ENCODE measurements at places on chromosomes 7 and 10. TPM values are rescaled to one million over a fixed set of nuclear protein-coding genes. Genes with fewer than 3 reads are reported as not detected.

MYH16 gene
- total RNA-seq = 0.53 TPM

TPK1 gene
- total RNA-seq = 22.9 TPM

TMEM196 gene
- total RNA-seq = not detected

SPDYE16 gene
- total RNA-seq = not detected

PRLHR gene
- total RNA-seq = not detected

C7orf57 gene
- total RNA-seq = 0.11 TPM

C10orf105 gene
- not detected for total RNA-seq

GIMAP7 gene
- total RNA-seq = 72.0 TPM

AASS gene
- 34.0 TPM for total RNA-seq

CLRN3 gene
- total RNA-seq = 0.11 TPM

LRRD1 gene
- total RNA-seq = not detected

- DNase-seq = no peak
These were observed 133.5 kb upstream of the PTPRZ1 start for GRCh38 chr7:121739465-121739864.

GRCh38 chr7:31775556-31775955 is 88.5 kb downstream of the PPP1R17 start:
- DNase-seq = no peak

- DNase-seq = no peak
These were observed 6.4 kb upstream of the CFAP69 start for GRCh38 chr7:90238583-90238982.

- DNase-seq = no peak
These were observed 38.2 kb downstream of the CTNNA3 start for GRCh38 chr10:67657775-67658174.

DNA sequence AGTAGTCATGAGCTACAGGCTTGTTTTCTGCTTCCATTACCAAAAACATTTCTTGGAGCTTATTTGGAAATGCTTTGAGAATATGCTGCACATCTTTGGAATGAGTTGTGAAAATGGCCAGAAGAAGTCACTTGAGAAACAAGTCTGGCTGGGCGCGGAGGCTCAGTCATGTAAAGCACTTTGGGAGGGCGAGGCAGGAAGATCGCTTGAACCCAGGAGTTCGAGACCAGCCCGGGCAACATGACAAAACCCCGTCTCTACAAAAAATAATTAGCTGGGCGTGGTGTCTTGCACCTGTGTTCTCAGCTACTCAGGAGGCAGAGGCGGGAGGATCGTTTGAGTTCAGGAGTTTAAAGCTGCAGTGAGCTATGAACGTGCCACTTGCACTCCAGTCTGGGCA is 882 bp upstream of the CHCHD1 start:
- no peak for DNase-seq

- no peak for DNase-seq
These were observed 67.3 kb upstream of the UCN3 start for GRCh38 chr10:5297466-5297865.

DNA sequence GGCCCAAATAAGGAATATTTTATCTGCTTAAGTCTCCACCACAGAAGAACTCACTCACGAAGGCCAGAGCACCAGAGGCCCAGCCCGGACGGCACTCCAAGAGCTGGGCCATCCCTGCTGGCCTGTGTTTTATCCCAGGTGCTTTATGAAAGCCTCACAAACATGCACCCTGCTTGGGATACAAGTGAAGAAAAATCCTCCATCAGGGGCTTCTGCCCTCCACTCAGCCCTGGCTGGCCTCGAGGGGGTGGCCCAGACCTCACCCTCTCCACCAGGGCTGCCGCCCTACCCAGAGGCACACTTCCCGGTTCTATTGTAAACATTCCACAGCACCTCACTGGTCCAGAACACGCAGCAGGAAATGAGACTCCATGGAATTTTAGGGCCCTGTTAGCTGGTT is 19.8 kb upstream of the DNAAF5 start:
- no peak for DNase-seq

DNA sequence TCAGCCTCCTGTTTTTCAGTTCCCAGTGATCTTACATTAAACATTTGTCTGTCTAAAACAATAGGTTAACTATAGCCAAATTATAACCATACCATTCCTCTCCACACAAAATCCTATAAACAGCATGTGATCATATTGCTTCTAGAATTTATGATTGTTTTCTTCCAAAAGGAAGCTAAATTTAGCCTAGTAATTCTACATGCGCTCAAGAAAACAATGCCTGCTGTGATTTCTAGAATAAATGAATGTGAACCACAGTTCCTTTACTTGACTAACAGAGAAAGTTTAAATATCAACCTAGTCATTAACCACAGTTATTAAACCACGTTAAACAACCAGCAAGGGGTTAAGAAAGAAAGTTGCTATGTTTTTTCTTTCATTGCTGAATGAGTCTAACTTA is 26.4 kb downstream of the MET start:
- DNase-seq = no peak

DNA sequence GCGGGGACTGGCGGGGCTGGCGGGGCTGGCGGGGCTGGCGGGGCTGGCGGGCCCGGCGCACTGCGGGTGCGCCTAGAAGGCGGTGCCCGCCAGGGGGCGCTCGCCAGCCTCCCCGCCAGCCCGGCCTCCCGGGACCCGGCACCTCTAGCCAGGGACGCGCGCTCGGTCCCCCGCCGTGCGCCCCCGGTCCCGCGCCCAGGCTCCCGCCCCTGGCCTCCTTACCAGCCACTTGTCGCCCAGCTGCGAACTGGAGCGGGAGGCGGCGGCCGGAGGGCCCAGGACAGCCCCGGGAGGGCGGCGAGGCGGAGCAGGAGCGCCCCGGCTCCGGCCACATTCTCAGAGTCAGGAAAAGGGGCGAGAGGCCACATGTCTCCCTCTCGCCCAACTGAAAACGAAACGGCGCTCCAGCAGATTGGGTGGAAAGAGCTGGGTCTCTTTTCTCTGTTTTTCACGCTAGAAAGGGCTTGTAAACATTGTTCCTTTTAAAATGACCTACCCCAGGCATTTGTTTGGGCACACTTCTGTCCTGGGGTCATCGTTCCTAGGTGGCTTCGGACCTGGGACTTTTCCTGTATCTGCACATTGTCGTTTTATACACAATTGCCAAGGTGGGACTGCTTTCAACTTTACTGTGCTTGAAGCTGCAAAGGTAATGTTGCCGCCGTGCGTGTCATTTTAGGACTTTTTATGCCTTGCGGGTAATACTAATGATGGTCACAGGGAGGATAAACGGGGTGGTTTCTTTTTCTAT is 378 bp upstream of the PRKCQ start:
- DNase-seq = peak; percentile 11

DNA sequence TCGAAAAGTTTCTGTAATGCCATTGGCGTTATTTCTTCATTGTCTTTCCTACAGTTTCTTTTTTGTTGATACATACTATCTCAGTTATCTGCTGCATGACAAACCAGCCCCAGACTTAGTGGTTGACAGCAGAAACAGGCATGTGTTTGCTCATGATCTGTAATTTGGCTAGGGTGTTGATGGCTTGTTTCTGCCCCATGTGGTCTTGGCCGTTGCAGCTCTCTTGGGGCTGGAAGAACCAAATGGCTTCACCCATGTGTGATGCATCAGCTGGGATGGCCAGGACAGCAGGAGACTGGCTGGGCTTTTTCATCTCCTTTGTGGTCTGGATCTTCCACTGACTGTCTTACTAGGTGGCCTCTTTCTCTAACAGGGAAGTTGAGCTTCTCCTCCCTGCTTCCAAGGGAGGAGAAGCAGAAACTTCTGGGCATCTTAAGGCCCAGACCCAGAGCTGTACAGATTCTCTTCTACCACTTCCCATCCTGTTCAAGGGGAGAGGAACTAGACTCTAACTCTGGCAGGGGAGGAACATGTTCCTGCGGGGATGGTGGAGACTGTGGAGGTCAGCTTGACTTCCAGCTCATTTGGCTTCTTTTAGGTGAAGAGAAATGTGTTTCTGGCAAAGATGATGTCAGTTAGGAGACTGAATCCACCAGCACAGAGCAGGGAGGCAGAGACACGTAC is 89.3 kb downstream of the FANK1 start:
- DNase-seq = no peak

GRCh38 chr7:107056728-107057473 is 12.4 kb downstream of the PRKAR2B start:
- no peak for DNase-seq

GRCh38 chr10:21238717-21239116 is 286.8 kb downstream of the SKIDA1 start:
- DNase-seq = no peak

- no peak for DNase-seq
These were observed 1.8 kb downstream of the PRXL2A start for GRCh38 chr10:80410122-80410521.

GRCh38 chr7:35355199-35355598 is 101.3 kb upstream of the TBX20 start:
- DNase-seq = no peak

GRCh38 chr7:114107522-114107921 is 188.7 kb upstream of the PPP1R3A start:
- DNase-seq = no peak

- peak; percentile 51 for DNase-seq
These were observed 41.5 kb upstream of the NMT2 start for GRCh38 chr10:15209827-15210509.

GRCh38 chr10:67612577-67613537 is 83.1 kb downstream of the CTNNA3 start:
- DNase-seq = no peak

- no peak for DNase-seq
These were observed 252.2 kb downstream of the CALN1 start for GRCh38 chr7:72159911-72160310.

DNA sequence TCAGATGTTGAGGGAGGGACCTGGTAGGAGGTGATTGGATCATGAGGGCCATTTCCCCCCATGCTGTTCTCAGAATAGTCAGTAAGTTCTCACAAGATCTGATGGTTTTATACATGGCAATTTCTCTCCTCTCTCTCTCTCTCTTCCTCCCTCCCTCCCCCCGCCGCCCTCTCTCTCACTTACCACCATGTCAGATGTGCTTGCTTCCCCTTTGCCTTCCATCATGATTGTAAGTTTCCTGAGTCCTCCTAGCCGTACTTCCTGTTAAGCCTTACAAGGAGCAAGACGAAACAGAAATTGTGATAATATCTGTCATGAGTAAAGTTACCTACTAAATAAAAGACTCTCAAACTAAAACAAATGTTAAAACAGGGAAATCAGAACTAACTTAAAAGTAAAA is 19.9 kb upstream of the GPR141 start:
- DNase-seq = no peak

DNA sequence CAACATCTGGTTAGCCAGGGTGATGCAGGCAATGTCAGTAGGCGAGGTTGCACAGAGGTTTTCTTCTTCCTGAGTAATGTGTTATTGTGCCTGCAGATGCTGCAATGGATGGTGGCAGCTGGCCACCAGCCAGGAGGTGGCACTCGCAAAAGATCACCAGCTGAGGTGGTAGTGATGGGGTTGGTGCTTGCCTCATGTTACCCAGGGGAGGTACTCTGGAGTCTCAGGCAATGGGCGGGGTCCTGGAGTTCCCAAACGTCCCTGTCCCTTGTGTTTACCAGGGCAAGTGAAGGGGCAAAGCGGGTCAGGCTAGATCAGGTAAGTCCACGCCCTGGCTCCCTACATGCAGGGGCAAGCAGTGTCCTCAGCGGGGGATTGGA is 21.1 kb downstream of the CLRN3 start:
- DNase-seq = no peak

DNA sequence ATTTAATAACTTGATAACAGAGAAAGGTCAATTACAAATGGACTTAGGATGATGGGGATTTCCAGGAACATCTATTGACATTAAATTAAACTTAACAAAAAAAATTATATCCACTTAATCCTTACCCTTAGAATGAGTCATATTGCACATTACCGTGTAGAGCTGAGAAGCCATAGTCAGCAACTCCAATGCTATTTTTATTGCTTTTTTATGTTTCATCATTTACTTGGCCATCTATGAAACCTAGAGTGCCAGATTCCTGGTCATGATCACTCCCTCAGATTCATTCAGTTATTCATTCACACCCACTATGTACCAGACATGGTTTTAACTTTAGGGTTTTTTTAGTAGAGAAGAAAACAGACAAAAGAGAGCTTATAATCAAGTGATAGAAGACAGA is 1180.4 kb downstream of the CNTNAP2 start:
- DNase-seq = no peak

- DNase-seq = no peak
These were observed 68.8 kb downstream of the SVOPL start for GRCh38 chr7:138632384-138632783.

GRCh38 chr7:137998250-137998649 is 3.6 kb downstream of the CREB3L2 start:
- DNase-seq = no peak

DNA sequence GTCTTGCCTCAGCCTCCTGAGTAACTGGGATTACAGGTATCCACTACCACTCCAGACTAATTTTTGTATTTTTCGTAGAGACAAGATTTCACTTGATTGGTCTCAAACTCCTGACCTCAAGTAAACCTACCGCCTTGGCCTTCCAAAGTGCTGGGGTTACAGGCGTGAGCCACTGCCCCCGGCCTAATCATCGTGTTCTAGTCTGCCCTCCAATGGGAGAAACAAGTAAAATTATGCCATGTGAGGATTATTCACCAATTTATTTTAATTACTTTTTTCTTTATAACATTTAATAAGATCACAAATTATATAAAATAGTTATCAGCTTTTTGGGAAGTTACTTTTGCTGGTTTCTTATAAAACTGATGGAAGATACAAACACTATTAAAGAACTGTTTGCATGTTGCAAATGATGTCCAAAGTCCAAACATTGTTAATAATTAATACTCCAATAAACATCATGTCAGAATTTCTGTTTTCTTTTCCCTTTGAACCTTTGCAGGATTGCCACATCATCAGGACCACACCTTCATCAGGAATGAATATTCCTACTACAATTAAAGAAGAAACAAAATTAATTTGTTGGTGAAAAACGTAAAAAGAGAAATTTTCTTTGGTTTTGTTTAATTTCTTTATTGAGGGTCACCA is 786 bp upstream of the AKR1C4 start:
- no peak for DNase-seq

GRCh38 chr10:482051-482501 is 207.4 kb downstream of the DIP2C start:
- no peak for DNase-seq

- DNase-seq = no peak
These were observed 290.9 kb downstream of the SDK1 start for GRCh38 chr7:3591944-3592343.

DNA sequence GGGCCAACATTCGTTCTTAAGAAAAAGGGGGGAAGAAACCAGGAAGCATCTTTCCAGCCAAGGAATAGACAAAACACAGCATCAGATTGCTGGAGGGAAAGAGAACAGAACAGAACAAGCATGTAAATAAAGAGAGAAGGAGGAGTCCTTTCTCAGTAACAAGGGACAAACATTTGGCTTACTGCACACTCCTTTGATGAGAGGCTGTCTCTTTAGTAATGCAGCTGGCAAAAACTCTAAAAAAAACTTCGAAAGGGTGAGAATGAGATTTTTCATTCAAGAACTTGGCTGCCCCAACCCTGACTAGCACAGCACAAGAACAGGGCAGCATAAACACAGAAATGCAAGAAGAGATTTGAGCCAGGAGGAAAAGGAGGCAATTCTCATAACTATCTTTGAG is 38.9 kb upstream of the IL6 start:
- DNase-seq = no peak

GRCh38 chr7:96936621-96937020 is 68.7 kb upstream of the DLX6 start:
- DNase-seq = no peak

GRCh38 chr10:131073469-131074035 is 238.0 kb downstream of the TCERG1L start:
- no peak for DNase-seq

- DNase-seq = no peak
These were observed 19.5 kb upstream of the PPP1R3C start for GRCh38 chr10:91652364-91652763.

Data from pulmonary artery endothelial cell (primary cell).